ENCODE measurements at places on chromosomes 12 and 14. TPM values are rescaled to one million over a fixed set of nuclear protein-coding genes. Genes with fewer than 3 reads are reported as not detected.

ZBTB1 gene
- total RNA-seq: 41.8 TPM

CDCA3 gene
- total RNA-seq: 11.2 TPM

GRCh38 chr14:80275208-80275850, 64.0 kb upstream of the DIO2 start:
- H3K27me3 ChIP-seq: no peaks in the 10 kb centered on the region
- no peak for DNase-seq
- no peaks in the 10 kb centered on the region for H3K36me3 ChIP-seq
- no peak overlapping the region for H3K4me3 ChIP-seq

APOF gene
- not detected for total RNA-seq

GRCh38 chr14:95250140-95250769, 69.5 kb downstream of the CLMN start:
- no peak overlapping the region for H3K27ac ChIP-seq
- DNase-seq: no peak
- H3K36me3 ChIP-seq: no peaks in the 10 kb centered on the region
- no peak overlapping the region for H3K4me3 ChIP-seq
- no peaks in the 10 kb centered on the region for H3K27me3 ChIP-seq

DNA sequence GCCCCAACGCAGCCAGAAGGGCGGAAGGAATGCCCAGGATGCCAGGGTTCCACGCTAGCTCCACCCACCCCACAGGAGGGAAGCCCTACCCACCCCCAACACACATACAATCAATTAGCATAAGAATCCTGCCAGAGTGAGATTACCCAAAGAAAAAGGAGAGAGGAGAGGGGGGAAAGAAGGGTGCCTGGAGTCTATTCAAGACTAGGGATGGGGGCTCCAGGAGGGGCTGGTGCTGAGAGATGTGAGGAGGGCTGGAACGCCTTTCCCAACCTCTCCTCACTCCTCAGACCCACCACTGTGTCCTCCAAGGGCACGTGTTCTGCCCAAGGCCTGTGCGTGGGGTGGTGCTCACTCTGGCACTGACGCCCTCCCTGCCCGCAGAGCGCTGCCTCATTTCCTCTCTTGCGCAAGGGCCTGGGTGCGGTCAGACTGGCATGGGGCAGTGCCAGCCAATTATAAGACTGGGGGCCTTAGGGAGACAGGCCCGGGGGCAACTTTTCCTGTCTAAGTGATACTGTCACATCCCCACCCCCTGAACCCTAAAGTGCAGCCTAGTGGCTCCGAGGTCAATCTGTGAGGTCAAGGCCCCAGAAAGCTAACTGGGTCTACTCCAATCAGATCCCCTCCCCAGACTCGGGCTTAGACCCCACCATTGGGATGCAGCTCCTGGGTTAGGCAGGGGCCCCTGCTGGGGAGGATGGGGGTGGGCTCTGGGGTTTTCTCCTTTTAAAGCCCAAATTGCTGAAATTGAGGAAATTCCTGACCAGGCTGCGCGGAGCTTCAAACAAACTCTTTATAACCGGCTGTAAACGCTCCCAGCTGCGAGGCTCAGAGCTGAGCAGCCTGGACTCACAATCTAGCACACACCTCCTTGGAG, 10.2 kb upstream of the ITGB7 start:
- H3K4me3 ChIP-seq: peak overlapping the region; percentile 69
- H3K27me3 ChIP-seq: no peaks in the 10 kb centered on the region
- peak overlapping the region; percentile 100 for H3K27ac ChIP-seq
- H3K36me3 ChIP-seq: peaks cover 44% of the 10 kb centered on the region

GRCh38 chr14:104445832-104446381, 133.7 kb upstream of the C14orf180 start:
- no peaks in the 10 kb centered on the region for H3K4me1 ChIP-seq
- H3K4me3 ChIP-seq: no peak overlapping the region
- H3K27ac ChIP-seq: no peak overlapping the region
- DNase-seq: no peak
- no peaks in the 10 kb centered on the region for H3K36me3 ChIP-seq
- no peaks in the 10 kb centered on the region for H3K27me3 ChIP-seq

GRCh38 chr12:11875414-11875935, 195.3 kb upstream of the BCL2L14 start:
- H3K4me3 ChIP-seq: no peak overlapping the region
- no peaks in the 10 kb centered on the region for H3K27me3 ChIP-seq
- H3K4me1 ChIP-seq: peaks cover 50% of the 10 kb centered on the region
- no peak for DNase-seq

CMKLR1 gene
- total RNA-seq: 0.48 TPM

DNA sequence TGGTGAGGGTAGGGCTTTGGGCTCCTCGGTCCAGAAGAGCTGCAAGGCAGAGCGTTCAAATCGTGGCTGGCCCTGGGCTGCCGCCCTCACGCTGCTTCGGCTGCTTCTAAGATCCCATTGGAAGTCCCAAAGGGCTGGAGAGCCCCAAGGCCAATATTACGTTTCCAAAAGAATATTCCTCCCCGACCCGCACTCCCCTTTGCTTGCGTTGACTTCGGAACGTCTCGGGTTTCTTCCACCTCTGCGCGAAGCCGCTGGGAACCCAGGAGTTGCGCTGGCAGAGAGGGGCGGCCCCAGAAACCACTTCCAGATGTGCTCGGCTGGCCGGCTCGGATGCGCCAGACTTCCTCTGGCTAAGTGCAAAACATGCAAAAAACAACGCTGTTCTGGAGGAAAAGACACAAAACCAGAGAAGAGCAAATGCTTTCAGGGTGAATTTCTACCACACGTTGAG, at the start of gene GLT8D2:
Gene GLT8D2 (minus strand): TSS at position 285 of the 454 bp plus-strand sequence. CDS start 30,539 bp downstream, outside the sequence.
- H3K4me1 ChIP-seq: peaks cover 31% of the 10 kb centered on the region
- no peaks in the 10 kb centered on the region for H3K36me3 ChIP-seq
- peak within 1 kb of the TSS; percentile 77 for H3K27ac ChIP-seq
- no peaks in the 10 kb centered on the region for H3K27me3 ChIP-seq

- H3K4me1 ChIP-seq: no peaks in the 10 kb centered on the region
- no peak for DNase-seq
- H3K4me3 ChIP-seq: no peak overlapping the region
- H3K36me3 ChIP-seq: no peaks in the 10 kb centered on the region
Observed at GRCh38 chr12:62806244-62806836, 128.6 kb downstream of the PPM1H start.

KRT5 gene
- 7,921 TPM for total RNA-seq

DNA sequence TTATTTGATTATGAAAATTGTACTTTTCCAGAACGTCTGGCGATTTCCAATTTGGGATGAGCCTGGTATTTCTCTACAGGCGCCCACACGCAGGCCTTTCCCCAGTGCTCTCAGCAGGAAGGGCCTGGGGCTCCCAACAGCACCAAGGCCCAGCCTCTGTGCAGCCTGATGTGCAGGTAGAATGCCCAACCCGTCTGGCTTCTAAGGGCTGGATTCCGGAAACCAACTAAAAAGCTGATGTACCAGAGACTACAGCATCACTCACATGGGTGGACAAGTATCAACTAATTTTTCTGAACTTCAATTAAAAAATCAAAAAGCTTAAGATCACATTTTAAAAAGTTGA, 25.8 kb downstream of the CDC42BPB start:
- no peak for DNase-seq
- no peaks in the 10 kb centered on the region for H3K27me3 ChIP-seq
- H3K4me3 ChIP-seq: no peak overlapping the region

GALNT4 gene
- 3.9 TPM for total RNA-seq

TCL1A gene
- total RNA-seq: not detected

GRCh38 chr14:78075033-78075432, 95.1 kb upstream of the NRXN3 start:
- H3K36me3 ChIP-seq: no peaks in the 10 kb centered on the region
- H3K4me3 ChIP-seq: no peak overlapping the region
- DNase-seq: no peak

GRCh38 chr12:110248096-110248447, 33.0 kb upstream of the ATP2A2 start:
- peaks cover 47% of the 10 kb centered on the region for H3K4me1 ChIP-seq
- H3K27me3 ChIP-seq: no peaks in the 10 kb centered on the region
- no peaks in the 10 kb centered on the region for H3K36me3 ChIP-seq
- peak overlapping the region; percentile 96 for H3K27ac ChIP-seq

DNA sequence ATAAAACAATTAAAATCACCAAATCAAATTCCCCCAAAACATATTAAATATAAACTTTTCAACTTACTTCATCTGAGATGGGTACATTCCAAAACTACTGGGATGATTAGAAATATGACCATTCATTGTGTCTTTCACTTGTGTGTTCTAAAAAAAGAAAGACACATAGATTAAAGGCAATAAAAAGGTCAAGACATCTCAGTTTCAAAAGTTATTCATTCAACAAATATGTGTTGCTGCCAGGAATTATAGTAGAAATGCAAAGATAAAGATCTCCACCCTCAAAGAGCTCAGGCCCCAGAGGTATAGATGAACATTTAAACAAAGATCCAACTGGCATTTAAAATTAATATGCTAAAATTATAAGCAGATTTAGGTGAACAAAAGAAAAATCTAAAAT, 106.4 kb downstream of the EPS8 start:
- H3K4me1 ChIP-seq: no peaks in the 10 kb centered on the region
- no peak overlapping the region for H3K4me3 ChIP-seq
- no peak overlapping the region for H3K27ac ChIP-seq
- no peaks in the 10 kb centered on the region for H3K27me3 ChIP-seq
- no peak for DNase-seq
- H3K36me3 ChIP-seq: no peaks in the 10 kb centered on the region

DNA sequence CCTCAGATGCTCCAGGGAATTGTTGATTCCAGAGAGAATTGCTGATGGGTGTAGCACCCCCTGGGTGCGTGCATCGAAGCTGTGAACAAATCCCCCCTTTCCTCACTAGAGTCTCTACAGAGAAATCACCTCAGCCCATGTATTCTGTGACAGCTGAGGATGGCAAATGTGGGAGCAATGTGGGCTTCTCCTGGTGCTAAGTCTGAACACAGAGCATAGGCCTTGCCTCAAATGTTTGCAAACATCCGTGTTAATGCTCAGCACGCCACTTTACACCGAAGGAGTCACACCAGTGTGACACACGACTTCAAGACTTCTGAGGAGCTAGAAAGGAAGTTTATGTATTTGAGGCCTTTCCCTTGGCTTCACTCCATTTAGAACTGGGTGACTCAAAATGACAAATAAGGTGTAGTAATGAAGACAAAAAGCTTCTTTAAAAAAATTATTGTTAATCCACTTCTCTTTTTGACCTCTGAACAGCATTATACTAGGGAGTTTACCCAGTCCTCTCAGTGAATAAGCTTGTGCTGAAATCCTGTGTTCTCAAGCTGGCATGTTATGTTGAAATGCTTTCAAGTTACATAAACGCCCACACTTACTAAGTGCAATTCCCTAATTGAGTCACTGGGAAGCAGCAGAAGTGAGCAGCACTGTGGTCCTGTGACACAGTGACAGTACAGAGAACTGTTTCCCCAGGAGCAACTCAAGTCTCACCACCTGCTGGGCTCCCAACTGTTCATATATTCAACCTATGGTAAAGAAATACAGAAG, 92.9 kb downstream of the FAR2 start:
- peaks cover 13% of the 10 kb centered on the region for H3K4me1 ChIP-seq
- H3K27ac ChIP-seq: peak overlapping the region; percentile 81
- no peak overlapping the region for H3K4me3 ChIP-seq
- no peaks in the 10 kb centered on the region for H3K27me3 ChIP-seq
- DNase-seq: no peak

DNA sequence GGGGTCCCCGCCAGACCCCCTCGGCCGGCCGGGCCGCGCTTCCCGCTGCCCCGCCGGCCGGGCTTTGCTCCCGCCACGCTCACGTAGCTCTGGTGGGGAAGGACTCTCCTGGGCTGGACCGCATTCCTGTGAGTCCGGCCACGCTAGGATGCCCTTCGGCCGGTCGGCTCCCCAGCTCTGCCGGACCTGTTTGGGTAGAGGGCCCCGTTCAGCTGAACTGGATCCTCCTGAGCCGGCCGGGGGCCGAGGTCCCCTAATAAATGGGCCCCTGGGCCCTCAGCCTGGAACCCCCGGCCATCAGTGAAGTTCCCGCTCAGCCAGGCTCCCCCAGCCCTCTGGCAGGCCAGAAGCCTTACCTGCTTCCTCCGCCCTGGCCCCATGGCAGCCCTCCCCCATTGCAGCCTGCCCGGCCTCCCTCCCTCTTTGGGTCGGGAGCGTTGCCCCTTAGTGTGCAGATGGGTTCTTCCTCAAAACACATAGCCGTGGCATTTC, 593 bp downstream of the UNC119B start:
- peaks cover 36% of the 10 kb centered on the region for H3K4me1 ChIP-seq
- no peak for DNase-seq
- no peaks in the 10 kb centered on the region for H3K27me3 ChIP-seq
- peak overlapping the region; percentile 90 for H3K27ac ChIP-seq
- peak overlapping the region; percentile 72 for H3K4me3 ChIP-seq
- H3K36me3 ChIP-seq: peaks cover 22% of the 10 kb centered on the region

DNA sequence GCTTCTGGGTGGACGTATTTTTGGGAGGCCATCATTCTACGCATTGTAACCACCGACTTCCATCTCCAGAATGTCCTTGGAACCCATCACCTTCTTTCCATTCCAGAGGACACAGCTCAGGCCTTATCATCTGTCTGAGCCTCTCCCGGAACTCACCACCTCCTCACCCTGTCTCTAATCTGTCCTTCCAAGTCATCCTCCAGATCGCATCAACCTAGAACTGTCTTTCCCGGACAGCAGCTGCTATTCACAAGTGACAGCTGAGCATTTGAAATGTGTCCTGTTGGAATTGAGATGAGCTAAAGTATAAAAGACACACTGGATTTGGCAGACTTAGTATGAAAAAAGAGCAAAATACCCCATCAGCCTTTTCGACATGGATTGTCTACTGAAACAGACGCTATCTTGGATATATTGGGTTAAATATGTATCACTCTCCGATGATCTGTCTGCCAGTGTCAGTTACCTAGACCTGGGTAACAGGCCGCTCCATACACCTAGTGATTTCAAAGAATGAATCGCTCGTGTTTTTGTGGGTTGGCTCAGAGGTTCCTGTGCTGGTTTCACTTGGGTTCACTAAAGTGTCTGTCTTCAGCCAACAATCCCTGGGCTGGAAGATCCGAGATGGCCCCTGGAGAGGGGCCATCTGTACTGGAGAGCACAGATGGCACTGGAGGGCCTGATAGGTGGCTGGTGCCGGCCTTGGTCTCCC, 104.4 kb upstream of the RFLNA start:
- no peaks in the 10 kb centered on the region for H3K27me3 ChIP-seq
- no peaks in the 10 kb centered on the region for H3K36me3 ChIP-seq
- DNase-seq: no peak
- H3K27ac ChIP-seq: no peak overlapping the region
- H3K4me3 ChIP-seq: no peak overlapping the region

DNA sequence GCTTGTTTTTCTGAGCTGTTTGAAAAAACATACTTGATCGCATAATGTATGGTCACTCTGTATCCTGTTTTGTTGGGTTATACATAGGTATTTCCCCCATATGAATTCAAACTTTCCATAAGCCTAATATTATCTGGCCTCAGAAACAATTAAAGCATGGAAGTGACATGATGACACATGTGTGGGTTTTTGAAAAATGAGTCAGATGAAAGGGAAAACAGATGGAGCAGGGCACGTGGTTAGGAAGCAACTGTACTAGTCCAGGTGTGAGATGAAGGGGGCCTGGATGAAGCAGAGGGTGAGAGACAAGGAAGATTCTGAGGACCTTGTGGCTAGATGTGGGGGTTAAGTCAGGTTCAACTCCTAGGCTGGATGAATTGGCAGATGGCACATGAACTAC, 92.7 kb upstream of the DNM1L start:
- DNase-seq: no peak
- H3K27ac ChIP-seq: no peak overlapping the region
- no peak overlapping the region for H3K4me3 ChIP-seq
- peaks cover 17% of the 10 kb centered on the region for H3K4me1 ChIP-seq

GRCh38 chr12:68904351-68904962, 28.5 kb downstream of the CPM start:
- no peaks in the 10 kb centered on the region for H3K27me3 ChIP-seq
- DNase-seq: no peak
- H3K36me3 ChIP-seq: no peaks in the 10 kb centered on the region
- no peak overlapping the region for H3K4me3 ChIP-seq

Measured in esophagus squamous epithelium (tissue), 5 donors.